Right lung (tissue), 10 donors: ENCODE measurements at places on chromosomes 2 and 18.
A peak's percentile ranks its signal among the peaks of the same experiment; 100 is the strongest.

- no peak for DNase-seq
Measured at GRCh38 chr2:74008761-74009395, 24.2 kb downstream of the TET3 start.

GRCh38 chr2:231709981-231710798 is 1.9 kb downstream of the PTMA start:
- peak; percentile 87 for DNase-seq

DNA sequence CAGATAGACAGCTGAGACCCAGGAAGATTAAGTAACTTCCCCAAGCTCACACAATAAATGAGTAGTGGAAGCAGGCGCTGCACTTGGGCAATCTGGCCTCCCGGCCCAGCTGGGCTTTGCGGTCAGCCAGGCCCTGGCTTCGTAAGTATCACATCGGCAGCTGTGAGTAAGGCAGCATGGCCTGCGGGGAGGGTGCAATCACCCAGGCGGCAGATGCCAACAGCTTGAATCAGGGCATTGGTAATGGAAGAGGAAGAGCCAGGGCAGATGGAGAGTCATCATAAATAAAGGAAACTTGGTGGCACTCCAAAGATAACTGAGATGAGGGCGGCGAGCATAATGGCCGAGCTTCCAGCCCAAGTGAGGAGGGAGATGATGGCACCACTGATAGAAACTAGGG is 217.9 kb upstream of the PID1 start:
- DNase-seq: no peak

DNA sequence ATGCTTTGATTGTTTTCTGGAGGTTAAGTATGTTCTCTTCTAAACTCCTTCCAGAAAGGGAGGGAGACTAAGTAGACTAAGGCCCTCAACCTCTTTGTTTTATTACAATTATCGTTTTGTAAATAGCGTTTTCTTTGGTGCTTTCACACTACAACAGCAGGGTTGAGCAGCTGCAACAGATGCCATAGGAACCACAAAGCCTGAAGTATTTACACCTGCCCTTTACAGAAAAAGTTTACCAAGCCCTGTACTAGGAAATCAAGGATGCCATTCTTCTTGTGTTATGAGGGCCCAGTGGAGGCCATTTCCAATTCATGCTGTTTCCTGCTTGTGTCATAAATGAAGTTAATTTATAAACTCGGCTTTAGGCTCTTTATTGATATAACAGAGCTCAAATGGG is 914.8 kb downstream of the DCDC2C start:
- no peak for DNase-seq

DNA sequence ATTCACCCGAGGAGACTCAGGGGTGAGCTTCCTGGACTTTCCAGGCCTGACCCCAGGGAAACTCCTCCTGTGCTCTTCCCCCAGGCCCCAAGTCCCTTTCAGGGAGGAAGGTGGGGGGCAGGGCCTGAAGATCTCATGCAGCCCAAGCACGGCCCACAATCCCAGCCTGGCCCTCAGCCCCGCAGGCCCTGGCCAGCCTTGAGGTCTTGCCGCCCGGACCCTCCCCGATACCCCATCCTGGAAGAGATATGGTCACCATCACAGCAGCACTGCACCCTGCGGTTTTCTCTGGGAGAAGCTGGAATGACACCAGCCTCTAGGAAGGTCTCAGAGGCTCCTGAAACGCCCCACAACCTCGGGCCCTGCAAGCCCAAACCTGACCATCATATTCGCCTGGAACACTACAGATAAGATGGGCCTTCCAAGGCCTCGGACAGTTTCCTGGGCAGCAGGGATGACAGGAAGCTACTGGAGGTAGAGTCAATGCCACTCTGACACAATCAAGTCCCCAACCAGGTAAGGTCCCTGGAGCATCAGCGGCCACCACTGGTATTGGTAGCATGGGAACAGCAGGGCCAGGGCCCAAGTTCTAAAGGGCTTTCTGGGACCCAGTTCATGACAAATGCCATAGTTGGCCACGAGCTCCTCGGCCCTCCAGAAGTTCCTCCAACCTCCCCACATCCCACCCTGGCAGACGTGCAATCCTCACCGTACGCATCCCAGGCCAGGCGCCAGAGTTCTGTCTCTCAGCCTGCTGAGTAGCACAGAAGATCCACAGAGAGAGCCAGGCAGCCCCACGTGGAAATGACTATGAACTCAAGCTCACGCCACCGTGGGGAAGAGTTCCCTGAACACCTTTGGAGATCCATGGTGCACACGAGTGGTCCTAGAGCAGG is 8.6 kb downstream of the SDC1 start:
- no peak for DNase-seq

GRCh38 chr18:32469691-32470459 is 807 bp downstream of the GAREM1 start:
- peak; percentile 34 for DNase-seq
